ENCODE measurements at places on chromosomes 1 and 21.

DNA sequence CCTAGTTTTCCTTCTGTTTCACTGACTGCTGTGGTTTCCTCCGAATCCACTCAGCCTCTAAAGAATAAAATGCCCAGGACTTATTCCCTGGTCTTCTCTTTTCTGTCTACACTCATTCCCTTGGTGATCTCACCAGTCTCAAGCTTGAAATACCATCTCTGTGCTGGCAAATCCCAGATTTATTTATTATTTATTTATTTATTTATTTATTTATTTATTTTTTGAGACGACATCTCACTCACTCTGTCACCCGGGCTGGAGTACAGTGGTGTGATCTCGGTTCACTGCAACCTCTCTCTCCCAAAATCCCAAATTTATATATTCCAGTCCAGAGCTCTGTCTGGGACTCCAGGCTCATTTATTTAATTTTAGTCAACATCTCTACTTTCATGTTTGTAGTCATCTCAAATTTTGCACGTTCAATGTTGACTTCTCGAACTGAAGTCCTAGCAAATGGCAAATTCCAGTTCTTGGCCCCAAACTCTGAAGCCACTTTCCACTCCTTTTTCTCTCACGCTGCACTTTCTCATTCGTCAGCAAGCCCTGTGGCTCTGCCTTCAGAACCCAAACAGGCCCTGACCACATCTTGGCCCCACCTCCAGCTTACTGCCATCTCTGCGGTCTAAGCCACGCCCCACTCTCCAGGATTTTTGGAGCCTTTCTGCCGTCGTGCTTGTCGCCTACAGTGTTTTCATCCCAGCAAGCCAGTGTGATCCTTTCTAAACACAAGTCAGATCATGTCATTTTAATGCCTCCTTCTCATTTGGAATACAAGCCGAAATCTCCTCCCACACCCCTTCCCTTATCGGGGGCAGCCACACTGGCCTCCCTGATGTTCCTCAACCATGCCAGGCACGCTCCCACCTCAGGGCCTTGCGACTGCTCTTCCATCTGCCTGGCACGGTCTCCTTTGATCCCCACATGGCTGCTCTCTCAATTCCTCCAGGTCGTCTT lies 14.2 kb upstream of the TENT5B start:
- DNase-seq = no peak

DNA sequence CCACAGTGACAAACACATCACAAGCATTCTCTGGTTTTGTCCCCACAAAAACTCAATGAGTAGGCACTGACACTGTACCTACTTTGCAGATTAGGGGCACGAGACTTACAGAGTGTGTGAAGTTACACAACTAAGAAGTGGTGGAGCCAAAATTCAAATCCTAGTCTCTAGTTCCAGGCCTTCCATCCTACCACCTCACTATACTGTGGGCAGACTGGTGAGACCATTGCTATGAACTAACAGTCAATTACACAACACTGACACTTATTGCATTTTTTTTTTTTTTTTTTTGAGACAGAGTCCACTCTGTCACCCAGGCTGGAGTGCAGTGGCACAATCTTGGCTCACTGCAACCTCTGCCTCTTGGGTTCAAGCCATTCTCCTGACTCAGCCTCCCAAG lies 71.4 kb downstream of the KCNN3 start:
- no peak for DNase-seq

GRCh38 chr1:2098839-2099785 lies 48.9 kb downstream of the PRKCZ start:
- DNase-seq = no peak

DNA sequence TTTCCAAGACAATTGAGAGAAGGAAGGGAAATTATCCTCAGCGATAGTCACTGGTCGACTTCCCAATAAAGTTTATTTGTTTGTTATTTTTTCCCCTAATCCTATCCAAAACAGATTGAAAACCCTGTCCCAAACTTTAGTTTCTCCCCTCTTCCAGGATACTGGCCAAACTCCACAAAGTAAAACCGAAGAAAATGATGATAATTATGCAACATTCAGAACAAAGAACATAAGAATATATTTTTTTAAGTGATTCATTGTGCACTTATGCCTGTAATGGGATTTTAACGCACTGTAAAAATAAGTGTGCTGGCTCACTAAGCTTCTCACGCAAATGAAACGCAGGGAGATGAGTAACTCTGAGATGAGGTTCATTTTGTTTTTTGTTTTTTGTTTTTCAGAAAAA lies 6.0 kb downstream of the GLIS1 start:
- peak; percentile 67 for DNase-seq

DNA sequence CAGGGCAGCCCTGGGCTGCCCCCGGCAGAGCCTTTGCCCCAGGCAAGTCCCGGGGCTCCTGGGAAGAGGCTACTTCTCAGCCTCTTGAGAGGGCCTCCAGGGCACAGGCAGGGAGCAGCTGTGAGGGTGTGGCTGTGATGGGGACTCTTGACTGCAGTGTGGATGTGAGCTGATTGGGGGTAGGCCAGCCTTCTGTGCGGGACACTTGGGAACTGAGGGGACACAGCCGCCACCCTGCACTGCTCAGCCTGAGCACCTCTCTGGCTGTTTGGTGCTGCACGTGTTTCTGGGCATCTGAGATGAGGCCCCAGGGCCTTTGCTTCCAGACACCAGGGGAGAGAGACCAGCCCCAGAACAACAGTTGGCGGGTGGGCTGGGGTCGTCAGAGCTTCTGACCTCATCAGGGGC lies 62.1 kb downstream of the SKI start:
- DNase-seq = no peak

DNA sequence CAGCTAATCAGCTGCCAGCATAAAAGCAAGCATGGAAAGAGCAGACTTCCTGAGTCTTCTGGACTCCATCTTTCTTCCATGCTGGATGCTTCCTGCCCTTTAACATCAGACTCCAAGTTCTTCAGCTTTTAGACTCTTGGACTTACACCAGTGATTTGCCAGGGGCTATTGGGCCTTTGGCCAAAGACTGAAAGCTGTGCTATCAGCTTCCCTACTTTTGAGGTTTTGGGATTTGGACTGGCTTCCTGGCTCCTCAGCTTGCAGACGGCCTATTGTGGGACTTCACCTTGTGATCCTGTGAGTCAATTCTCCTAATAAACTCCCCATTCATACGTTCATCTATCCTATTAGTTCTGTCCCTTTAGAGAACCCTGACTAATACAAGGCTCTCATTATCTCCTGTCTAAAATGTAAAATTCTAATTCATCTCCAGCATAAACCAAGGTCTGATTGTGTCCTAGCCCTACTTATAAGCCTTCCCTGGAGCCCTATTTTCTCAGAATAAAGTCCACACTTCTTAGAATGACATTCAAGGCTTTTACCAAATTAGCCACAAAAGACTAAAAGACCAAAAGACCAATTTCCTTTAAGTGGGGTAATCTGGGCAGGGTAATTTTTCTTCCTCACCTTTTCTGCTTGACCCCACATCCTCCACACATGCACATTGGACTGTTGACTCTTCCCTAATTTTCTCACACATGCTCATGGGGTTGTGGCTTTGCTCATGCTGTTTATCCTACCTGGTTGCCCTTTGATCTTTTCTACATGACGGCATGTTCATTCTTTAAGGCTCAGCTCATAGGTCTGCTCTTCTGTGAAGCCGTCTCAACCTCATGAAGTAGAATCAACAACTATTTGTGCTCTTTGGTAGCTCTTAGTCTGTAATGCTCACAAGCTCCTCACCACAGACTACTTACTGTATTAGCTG lies 18.1 kb upstream of the ENAH start:
- no peak for DNase-seq

- DNase-seq = no peak
These were observed 90.0 kb upstream of the LYPLAL1 start for GRCh38 chr1:219083631-219084030.

DNA sequence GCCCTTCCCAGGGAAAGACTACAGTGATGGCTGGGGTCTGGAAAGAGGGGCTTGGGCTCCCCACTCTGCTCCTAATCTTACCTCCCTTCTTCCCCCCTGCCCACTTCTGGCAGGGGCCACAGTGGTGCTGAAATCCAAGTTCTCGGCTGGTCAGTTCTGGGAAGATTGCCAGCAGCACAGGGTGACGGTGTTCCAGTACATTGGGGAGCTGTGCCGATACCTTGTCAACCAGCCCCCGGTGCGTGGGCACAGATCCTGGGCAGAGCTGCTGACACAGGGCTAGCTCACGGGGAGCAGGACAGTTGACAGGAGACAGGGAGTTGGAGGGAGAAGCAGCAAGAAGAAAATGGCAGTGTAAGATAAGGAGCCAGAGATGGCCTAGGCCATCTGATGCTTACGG lies 2.4 kb downstream of the SLC27A3 start:
- no peak for DNase-seq

DNA sequence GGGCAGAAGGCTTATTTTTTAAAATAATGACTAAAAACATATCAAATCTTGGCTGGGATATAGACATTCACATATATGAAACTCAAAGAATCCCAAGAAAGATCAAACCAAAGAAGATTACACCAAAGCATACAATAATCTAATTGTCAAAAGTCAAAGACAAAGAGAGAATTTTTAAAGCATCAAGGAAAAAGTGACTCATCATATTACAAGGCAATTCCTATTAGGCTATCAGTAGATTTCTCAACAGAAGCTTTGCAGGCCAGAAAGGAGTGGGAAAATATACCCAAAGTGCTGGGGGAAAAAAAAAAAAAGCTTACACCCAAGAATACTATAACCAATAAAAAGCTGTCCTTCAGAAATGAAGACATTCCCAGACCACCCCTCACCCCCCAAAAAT lies 375.6 kb downstream of the BRINP2 start:
- DNase-seq = no peak

DNA sequence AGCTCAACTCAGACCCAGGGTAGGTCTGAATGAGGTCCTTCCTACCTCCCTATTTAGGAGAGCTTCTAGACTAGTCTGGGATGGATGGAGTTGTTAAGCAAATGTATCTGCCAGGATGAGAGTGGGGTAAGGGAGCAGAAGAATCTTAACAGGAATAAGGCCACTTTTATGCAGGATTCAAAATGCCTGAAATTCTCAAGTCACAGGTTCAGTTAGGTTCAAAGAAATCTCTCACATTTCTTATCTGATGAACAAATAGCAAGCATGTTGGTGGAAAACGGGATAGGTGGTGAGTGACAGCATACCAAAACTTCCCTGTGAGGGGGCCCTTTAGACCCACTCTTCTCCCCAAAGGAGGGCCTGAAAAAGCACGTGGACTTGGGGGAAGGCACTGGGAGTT lies 3.0 kb downstream of the SLAMF9 start:
- no peak for DNase-seq

- DNase-seq = no peak
These were observed 16.8 kb upstream of the PLEKHG5 start for GRCh38 chr1:6508154-6508815.

DNA sequence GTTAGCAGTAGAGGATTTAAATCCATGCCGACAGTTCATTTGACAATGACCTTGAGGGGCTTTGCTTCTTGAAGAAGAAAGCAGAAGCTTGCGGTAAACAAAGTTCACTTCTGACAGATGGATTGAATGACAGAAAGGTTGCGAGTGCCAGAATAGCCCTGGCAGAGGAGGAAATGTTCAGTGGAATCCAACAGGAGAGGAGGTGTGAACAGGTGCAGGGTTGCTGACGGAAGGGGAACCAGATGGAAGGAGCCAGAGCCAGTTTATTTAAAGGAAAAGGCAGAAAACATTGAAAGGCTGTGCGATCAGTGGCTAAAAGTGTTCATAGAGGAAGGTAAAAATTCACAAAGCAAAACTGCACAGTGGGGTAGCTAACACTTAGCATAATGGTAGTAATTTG lies 141.0 kb downstream of the SDCCAG8 start:
- no peak for DNase-seq

DNA sequence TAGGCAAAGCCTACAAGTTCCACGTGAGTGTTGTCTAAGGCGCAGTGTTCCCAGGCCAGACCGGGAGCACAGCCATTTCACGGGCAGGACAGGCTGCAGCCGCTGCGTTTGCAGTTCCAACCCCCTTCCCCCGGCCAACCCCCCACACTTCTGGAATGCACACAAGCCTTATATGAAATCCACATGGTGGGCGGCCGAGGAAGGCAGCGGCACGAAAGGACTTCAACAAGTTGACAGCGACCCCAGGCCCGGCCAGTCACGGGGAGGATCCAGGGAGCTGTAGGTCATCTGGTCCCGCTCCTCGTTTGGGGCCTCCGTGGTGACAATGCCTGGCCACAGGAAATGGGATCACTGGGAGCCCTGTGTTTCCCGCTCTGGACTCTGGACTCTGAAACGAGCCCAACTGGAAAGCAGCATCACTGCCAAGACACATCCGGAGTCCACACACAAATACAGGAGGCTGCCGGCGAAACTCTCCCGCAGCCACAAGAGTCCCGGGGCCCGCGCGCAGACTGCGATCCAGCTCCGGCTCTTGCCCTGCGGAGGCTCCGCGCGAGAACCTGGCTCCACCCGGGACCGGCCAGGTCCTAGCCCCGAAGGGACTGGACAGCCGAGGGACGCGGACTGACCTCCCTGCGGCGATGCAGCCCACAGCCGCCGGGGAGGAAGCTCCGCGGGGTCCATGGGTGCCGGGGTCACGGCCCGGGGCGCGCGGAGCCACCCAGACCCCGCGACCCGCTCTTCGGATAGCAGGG lies 794 bp downstream of the NID1 start:
- DNase-seq = peak; percentile 69

DNA sequence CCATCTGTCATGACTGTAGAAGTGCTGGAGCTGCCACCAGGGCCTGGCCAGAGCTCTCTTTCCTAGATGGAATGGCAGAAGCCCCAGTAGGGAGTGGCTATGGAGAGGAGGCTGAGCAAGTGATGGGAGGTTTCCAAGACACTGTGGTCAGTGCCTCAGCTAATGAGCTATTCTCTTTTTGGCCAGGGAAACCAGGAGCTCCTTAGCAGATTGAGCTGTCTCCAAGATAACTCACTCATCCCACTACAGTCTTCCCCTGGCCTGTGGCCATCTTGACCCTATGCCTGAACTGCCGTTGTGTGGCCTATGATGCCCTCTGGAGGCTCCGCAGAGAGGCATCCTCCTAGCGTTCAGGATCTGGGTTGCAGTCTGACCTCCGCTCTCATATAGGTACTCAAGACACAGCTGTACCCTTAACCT lies 60.5 kb downstream of the ERI3 start:
- peak; percentile 79 for DNase-seq

DNA sequence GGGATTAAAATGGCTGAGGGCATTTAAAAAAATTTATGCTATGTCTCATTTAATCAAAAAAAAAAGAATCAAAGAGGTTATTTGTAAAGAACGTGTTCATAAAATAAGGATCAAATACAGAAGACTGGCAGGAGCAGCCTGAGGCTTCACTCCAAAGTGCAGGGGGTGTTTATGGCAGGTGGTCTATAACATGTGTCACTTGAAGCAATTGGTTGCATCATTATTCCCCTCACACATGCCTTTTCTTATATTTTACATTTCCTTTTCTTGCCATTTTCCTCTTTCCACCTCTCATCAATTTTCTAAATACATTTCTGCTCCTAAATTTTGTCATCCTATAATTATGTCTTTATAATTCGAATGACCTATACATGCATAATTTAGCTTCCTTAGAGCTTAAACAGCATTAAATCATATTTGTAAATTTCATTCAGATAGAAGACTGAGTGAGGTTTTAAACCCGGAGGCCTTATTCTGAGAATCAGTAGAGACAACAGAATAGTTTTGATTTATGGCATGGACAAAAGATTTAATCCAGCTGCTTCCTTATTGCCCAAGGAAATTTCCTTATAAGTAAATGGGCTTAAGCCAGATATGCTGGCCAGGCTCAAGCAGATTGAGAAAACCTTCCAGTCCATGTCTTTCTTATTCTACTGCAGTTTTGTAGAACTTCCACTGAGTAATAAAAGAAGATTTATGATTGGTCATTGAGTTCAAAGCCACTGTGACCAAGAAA lies 322.8 kb downstream of the TGFB2 start:
- no peak for DNase-seq

Data from fibroblast of the conjunctiva (primary cell).